ENCODE measurements at places on chromosomes 1 and 21. TPM values are rescaled to one million over a fixed set of nuclear protein-coding genes. Genes with fewer than 3 reads are reported as not detected.
A peak's percentile ranks its signal among the peaks of the same experiment; 100 is the strongest.

DNA sequence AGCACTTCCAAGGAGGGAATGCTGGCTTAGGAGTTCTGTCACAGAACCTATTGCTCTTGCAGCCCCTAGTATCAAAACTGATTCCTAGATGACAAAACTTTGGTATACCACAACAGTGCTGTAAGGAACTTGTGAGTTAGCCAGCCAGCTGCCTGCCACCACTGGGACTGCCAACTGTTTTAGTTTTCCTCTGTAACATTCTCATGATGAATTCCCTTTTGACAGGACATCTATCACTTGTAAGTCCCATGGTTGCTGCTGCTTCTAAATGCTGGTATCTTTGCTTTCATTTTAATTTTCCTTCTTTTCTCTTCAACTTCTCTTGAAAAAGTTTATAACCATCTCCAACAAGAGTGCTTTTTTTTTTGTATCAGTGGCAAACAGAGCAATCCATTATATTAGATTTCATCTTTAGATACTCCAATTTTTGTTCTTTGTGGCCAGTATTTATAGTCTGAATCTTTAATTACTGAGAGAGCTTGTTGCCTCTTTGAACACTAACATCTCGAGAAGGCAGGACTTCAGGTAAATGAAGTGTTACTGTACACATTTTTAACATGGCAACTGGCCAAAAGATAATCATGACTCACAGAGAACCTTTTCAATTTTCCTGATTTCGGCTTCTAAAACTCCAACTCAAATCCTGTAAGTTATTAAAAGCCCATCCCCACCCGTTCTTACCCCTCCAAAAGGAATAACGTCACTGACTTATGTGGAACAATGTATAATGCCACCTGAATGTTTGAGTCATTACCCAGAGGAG lies 19.8 kb downstream of the DBT start:
- H3K36me3 ChIP-seq, result peaks cover 32% of the 10 kb centered on the region
- H3K4me3 ChIP-seq, result no peak overlapping the region
- DNase-seq, result no peak
- no peaks in the 10 kb centered on the region for H3K27me3 ChIP-seq
- no peaks in the 10 kb centered on the region for H3K4me1 ChIP-seq
- H3K27ac ChIP-seq, result no peak overlapping the region

DNA sequence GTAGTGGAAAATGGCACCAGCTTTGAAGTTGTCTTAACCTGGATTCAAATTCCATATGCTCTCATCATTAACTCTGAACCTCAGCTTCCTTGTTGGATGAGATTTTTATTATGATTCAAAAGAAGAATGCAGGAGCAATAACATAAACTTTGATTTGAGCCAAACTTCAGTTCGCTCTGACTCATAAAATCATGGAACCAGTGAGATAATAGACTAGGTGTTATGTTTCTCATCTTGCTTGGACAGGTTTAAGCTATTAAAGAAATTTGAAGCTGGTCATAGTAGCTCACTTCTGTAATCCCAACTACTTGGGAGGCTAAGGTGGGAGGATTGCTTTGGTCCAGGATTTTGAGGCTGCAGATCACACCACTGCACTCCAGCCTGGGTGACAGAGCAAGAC lies 172.8 kb downstream of the CLEC20A start:
- peaks cover 11% of the 10 kb centered on the region for H3K4me1 ChIP-seq
- no peak for DNase-seq
- H3K36me3 ChIP-seq, result no peaks in the 10 kb centered on the region
- H3K27me3 ChIP-seq, result no peaks in the 10 kb centered on the region

- no peak for DNase-seq
- no peaks in the 10 kb centered on the region for H3K27me3 ChIP-seq
- H3K36me3 ChIP-seq, result peaks cover 2% of the 10 kb centered on the region
- peak overlapping the region; percentile 79 for H3K4me3 ChIP-seq
- peaks cover 53% of the 10 kb centered on the region for H3K4me1 ChIP-seq
Measured at GRCh38 chr1:226679853-226680516, 59.1 kb downstream of the ITPKB start.

DNA sequence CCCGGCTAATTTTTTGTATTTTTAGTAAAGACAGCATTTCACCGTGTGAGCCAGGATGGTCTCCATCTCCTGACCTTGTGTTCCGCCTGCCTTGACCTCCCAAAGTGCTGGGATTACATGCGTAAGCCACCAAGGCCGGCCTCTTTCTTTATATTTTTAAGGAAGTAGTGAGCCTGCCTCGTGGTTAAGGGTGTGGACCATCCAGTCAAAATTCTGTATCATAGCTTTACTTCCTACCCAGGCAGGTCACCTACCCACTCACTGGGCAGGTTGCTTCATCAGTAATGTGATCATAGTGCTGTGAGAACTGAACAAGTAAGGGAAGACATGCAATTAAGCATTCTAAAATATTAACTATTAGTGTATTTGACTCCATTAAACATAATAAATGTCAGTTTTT lies 8.1 kb upstream of the ACOT7 start:
- H3K4me3 ChIP-seq, result no peak overlapping the region
- no peak for DNase-seq
- no peaks in the 10 kb centered on the region for H3K36me3 ChIP-seq
- peaks cover 3% of the 10 kb centered on the region for H3K4me1 ChIP-seq

The PRDM16 gene
- total RNA-seq, result 7.4 TPM

The SLC44A5 gene
- 0.21 TPM for total RNA-seq

GRCh38 chr1:57897581-57897980 lies 473.7 kb upstream of the DAB1 start:
- no peaks in the 10 kb centered on the region for H3K4me1 ChIP-seq
- H3K27me3 ChIP-seq, result peaks cover 2% of the 10 kb centered on the region
- no peak for DNase-seq
- no peak overlapping the region for H3K27ac ChIP-seq

- H3K4me3 ChIP-seq, result no peak overlapping the region
- H3K27me3 ChIP-seq, result no peaks in the 10 kb centered on the region
- no peak for DNase-seq
- no peak overlapping the region for H3K27ac ChIP-seq
- H3K36me3 ChIP-seq, result no peaks in the 10 kb centered on the region
- peaks cover 19% of the 10 kb centered on the region for H3K4me1 ChIP-seq
Measured at GRCh38 chr1:201516511-201517127, 9.7 kb upstream of the CSRP1 start.

The DENND2D gene
- not detected for total RNA-seq

GRCh38 chr1:52592637-52593323 lies 9.4 kb upstream of the GPX7 start:
- H3K4me3 ChIP-seq, result no peak overlapping the region
- H3K27me3 ChIP-seq, result peaks cover 14% of the 10 kb centered on the region
- H3K27ac ChIP-seq, result no peak overlapping the region
- no peaks in the 10 kb centered on the region for H3K36me3 ChIP-seq

The TNN gene
- 0.08 TPM for total RNA-seq

The IL10 gene
- total RNA-seq, result not detected

DNA sequence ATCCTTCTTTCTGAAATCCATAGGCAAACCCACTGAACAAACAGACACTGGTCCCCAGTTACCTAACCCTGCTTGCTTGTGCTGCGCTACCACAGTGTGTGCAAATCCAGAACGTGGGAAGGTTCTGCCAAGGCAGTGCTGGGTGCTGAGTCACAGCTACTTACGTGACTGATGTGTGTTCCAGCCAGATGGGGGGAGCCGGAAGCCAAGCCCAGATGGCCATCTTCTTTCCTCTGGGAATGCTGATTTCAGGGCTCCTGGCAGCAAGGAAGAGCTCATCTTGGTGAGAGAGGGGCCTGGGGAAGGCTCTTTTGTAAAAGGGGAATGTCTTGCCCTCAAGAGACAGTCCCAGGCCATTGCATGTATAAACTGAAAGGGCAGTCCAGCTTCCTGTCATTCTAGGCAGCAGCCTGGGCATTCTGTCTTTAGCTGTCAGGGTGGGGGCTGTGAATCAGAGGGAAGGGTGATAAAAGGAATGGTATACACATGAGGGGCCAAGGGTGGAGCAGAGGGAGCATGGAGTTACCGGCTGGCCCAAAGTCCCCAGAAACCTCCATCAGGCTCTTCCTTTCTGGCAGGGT lies 54.1 kb downstream of the CD46 start:
- H3K27ac ChIP-seq, result peak overlapping the region; percentile 89
- H3K4me3 ChIP-seq, result peak overlapping the region; percentile 26
- peaks cover 21% of the 10 kb centered on the region for H3K4me1 ChIP-seq

DNA sequence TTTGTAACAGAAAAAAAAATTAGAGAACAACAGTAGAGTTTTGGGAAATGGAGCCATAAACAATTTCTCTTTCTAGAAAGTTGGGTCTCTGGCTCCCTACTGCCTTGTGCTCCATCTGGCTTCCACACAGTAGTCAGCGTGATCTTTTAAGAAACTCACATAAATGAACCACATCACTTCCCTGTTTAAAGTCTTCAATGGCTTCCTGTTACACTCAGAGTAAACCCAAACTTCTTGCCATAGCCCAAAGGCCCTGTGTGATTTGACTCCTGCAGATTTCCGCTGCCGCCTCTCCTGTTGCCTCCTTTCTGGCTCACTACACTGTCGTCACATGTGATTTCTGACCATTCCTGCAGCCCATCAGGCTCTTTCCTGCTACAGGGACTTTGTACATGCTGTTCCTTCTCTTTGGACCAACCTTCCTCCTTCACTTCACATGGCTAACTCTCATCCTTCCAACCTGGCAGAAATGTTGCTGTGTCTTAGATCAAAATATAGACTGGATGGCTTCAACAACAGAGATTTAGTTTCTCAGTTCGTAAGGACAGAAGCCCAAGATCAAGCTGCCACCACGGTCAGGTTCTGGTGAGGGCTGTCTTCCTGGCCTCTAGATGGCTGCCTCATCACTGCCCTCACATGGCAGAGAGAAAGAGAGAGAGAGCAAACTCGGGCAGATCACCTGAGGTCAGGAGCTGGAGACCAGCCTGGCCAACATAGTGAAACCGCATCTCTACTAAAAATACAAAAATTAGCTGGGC lies 34.0 kb downstream of the OPRD1 start:
- no peak for DNase-seq
- no peak overlapping the region for H3K27ac ChIP-seq
- H3K4me3 ChIP-seq, result no peak overlapping the region
- H3K36me3 ChIP-seq, result no peaks in the 10 kb centered on the region

GRCh38 chr21:45874716-45875415 lies 106.7 kb upstream of the COL6A1 start:
- peak; percentile 91 for DNase-seq
- H3K27ac ChIP-seq, result peak overlapping the region; percentile 78
- H3K4me1 ChIP-seq, result peaks cover 55% of the 10 kb centered on the region
- H3K36me3 ChIP-seq, result no peaks in the 10 kb centered on the region
- no peak overlapping the region for H3K4me3 ChIP-seq
- H3K27me3 ChIP-seq, result no peaks in the 10 kb centered on the region

DNA sequence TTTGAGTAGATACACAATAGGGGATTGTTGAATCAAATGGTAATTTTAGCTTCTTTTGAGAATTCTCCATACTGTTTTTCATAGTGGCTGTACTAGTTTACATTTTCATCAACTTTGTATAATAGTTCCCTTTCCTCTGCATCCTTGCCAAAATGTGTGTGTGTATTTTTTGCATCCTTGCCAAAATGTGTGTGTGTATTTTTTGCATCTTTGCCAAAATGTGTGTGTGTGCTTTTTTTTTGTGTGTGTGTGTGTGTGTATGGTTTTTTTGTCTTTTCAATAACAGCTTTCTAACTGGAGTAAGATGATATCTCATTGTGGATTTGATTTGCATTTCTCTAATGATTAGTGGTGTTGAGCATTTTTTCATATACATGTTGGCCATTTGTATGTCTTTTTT lies 105.4 kb downstream of the ATP6V1G3 start:
- no peaks in the 10 kb centered on the region for H3K27me3 ChIP-seq
- H3K36me3 ChIP-seq, result peaks cover 3% of the 10 kb centered on the region
- H3K4me1 ChIP-seq, result peaks cover 31% of the 10 kb centered on the region
- DNase-seq, result no peak

The RHEX gene
- total RNA-seq, result not detected

DNA sequence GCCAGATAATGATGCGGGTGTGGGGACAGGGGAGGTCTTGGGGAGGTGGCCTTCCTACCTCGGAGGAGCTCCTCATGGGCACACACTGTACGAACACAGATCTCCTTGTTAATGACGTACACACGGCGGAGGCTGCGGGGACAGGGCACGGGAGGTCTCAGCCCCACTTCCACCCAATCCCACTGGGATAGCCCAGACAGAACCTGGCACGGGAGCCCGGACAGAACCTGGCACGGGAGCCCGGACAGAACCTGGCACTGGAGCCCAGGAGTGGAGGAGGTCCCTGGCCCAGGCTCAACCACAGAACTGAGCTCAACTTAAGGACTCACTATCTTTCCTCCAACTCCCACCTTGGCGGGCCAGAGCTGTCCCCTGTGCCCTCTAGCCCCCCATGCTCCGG lies 5.2 kb downstream of the MFAP2 start:
- H3K4me1 ChIP-seq, result peaks cover 44% of the 10 kb centered on the region
- no peaks in the 10 kb centered on the region for H3K27me3 ChIP-seq
- DNase-seq, result no peak
- H3K36me3 ChIP-seq, result peaks cover 2% of the 10 kb centered on the region
- H3K27ac ChIP-seq, result no peak overlapping the region
- H3K4me3 ChIP-seq, result no peak overlapping the region

- no peak for DNase-seq
- peaks cover 42% of the 10 kb centered on the region for H3K4me1 ChIP-seq
- no peak overlapping the region for H3K27ac ChIP-seq
- no peak overlapping the region for H3K4me3 ChIP-seq
- H3K27me3 ChIP-seq, result no peaks in the 10 kb centered on the region
Measured at GRCh38 chr1:113808450-113809195, 3.7 kb downstream of the RSBN1 start.

The TOR3A gene
- total RNA-seq, result 24.8 TPM

GRCh38 chr1:83508485-83509151 lies 490.3 kb downstream of the TTLL7 start:
- no peaks in the 10 kb centered on the region for H3K36me3 ChIP-seq
- DNase-seq, result no peak
- peaks cover 49% of the 10 kb centered on the region for H3K4me1 ChIP-seq
- H3K4me3 ChIP-seq, result peak overlapping the region; percentile 19
- peak overlapping the region; percentile 92 for H3K27ac ChIP-seq

The ALX3 gene
- not detected for total RNA-seq

GRCh38 chr1:1921459-1921862 lies 2.4 kb upstream of the TMEM52 start:
- peak; percentile 80 for DNase-seq
- no peaks in the 10 kb centered on the region for H3K27me3 ChIP-seq
- H3K36me3 ChIP-seq, result no peaks in the 10 kb centered on the region
- H3K4me1 ChIP-seq, result no peaks in the 10 kb centered on the region
- no peak overlapping the region for H3K27ac ChIP-seq

The CADM3 gene
- total RNA-seq, result 0.13 TPM

The PGLYRP3 gene
- total RNA-seq, result not detected

The PTAFR gene
- total RNA-seq, result 0.08 TPM

DNA sequence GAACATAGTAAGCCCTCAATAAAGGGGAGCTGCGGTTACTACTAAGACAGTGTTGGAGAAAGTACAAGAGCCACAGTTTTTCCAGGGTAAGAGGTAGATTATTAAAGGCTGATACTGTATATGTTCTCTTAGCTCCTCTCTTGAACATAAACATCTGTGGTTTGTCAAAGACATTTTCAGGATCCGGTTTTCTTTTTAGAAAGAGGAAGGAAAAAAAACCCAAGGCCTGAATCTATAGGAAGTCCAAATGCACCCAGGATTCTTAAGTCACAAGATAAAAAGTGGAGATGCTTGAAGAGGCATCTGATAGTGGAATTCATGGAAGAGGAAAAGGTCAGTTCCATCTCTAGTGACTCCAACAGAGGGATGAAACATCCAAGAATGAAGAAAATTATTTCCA lies 24.6 kb upstream of the SLC45A3 start:
- peaks cover 9% of the 10 kb centered on the region for H3K36me3 ChIP-seq
- no peak overlapping the region for H3K27ac ChIP-seq
- H3K4me3 ChIP-seq, result no peak overlapping the region
- H3K27me3 ChIP-seq, result no peaks in the 10 kb centered on the region
